LoVo (cell line): ENCODE measurements at places on chromosomes 7 and 10.

DNA sequence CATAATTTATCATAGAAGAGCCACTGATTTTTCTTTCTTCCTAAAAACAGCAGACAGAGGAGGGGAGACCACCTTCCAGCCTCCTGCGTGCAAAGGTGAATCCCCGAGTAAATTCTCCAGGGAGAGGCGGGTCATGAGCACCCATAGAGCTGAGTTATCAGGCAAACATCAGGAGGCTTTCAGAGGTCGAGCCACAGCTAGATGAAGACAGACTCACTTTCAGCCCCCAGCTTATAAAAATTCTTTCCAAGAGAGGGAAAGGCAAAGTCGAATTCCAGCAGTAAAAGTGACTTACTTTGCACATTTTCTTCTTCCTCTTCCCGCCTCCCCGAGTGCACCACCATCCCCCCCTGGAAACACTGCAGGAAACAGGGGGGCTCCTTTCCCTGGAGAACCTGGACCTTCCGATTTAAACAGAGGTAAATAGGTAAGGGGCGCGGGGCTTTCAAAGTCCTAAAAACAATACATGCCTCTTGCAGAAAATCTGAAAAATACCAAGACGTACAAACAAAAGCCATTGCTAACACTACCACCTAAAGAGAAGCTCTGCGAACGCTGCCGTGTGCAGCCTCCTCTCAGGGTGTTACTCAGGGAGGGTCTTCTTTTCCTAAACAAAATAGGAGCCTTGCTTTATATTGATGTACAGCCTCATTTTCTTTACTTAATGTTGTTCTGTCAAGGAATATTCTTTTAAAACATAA lies 163.8 kb downstream of the SVIL start:
- DNase-seq = no peak

- DNase-seq = no peak
These were observed 5.4 kb downstream of the KIF11 start for GRCh38 chr10:92598321-92598720.

GRCh38 chr10:62726638-62727037 lies 77.9 kb upstream of the ADO start:
- DNase-seq = no peak

- DNase-seq = no peak
These were observed 410.0 kb upstream of the FOXK1 start for GRCh38 chr7:4272141-4272540.
